ENCODE measurements at places on chromosomes 7 and 10.

DNA sequence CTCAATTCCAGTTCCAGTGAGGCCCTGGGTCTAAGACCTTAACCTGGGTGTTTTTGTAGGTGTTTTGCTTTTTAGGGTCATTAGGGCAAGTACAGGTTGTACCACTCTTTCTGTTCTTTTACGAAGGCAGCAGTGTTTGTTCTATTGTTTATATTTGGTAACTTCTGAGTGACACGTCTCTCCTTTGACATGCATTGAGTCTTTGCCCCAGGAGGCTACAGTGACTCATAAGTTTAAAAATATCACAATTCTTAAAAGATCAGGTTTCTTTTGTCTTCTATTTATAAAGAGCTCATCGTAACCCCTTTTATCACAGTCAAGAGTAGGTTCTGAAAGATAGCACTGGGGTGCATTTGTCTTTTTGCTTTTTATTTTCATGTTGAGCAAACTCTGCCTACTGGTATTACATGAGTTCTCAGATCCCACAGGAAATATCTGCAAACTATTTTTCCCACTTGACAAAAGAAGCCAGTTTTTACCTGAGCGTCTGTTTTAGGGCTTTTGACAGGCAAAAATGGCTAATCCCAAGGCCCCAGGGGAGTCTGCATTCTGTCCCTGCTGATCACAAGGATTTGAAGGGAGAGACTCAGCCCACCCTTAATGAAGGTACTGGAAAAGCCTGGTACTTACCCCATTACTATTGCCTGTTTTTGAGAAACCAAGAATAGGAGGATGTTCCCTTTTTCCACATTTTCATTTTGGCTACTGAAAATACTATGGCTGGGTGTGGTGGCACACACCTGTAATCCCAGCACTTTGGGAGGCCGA is 7.9 kb downstream of the NUDT13 start:
- no peak for DNase-seq

- peak; percentile 62 for DNase-seq
Observed at GRCh38 chr10:24456322-24456721, 247.4 kb downstream of the KIAA1217 start.

DNA sequence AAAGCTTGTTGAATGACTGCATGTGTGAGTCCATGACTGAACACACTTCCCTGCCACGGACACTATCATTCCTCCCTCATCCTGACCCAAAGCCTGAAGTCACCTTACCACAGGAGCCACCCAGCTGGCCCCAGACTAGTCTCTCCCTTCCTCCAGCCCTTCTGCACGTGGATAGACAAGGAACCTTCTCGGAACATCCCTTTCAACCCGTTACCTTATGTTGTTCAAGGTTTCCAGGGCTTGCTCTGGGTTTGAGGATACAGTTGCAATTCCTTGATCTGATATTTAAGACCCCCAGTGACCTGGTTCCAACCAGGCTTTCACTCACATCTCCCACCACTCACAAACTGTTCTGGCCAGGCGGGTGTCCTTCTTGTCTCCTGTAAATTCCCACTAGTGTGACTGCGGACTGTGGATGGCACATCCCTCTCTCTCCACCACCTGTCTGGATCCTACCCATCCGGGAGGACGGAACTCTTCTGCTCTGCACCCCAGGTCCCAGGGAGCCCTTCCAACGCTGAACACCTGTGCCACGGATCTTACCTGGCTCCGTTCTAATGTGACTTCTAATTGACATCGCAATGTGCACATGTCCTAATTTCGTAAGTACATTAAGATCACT is 62.5 kb downstream of the HIPK2 start:
- DNase-seq: no peak

DNA sequence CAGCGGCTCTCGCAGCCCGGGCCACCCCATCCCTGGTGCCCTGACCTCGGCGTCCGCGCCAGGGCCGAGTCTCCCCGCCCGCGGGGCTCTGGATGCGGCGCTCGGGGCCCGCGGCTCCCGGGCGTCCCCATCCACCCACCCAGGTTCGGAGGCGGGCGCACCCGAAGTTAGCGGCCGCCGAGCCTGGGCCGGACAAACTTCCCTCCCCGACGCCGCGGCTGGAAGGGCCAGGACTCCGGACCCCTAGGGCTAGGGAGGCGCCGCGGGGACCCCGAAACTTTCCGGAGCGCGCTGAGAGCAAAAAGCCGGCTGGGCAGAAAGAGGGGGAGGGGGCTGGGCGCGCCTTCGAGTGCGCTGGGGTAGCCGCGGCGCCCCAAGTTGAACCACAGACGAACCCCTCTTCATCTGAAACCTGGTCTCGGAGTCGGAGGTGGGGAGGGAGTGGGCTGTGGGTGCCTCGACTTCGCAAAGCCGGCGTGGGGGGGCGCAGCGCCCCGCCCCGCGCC is 3.7 kb upstream of the ELFN1 start:
- DNase-seq: peak; percentile 99

DNA sequence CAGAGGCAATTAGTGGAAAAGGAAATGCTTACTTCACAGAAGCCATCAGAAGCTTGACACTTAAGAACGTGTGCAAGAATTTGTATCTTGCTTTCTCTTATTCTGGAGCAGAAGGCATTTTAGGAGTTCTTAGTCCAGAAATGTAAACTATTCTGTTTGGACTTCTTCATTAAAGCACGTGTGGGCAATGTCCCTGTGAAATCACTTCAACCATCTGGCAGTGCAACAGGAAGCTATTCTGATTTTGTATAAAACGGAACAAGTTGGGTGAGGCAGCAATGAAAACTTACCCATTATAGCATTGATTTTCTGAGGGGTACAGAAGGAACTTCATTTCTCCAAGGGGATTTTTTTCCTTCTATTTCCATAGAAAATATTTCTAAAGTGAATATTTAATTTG is 21.3 kb upstream of the ARHGAP21 start:
- no peak for DNase-seq

DNA sequence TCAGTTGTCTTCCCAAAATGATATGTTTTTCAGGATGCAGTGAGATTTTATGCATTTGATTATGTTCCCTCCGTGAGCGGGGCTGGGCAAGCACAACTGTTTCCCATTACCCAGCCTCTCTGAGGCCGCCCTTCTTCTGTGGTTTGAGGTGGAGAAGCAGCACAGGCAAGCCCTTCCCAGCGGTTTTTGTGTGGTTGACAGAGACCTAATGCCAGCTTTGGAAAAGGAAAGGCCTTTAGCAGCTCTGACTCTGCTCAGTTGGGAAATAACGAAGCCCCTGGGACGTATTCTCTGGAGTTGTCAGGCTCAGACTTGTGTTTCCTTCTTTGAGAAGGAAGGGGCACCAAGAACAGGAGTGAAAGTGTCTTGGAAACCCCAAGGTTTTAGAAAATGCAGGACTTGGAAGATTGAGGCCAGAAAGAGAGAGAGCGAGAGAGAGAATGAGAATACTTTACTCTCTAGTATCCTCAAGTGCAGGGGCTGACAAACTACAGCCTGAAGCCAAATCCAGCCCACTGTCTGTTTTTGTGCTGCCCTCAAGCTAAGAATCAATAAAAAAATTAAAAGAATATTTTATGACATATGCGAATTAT is 20.6 kb upstream of the PDCD4 start:
- DNase-seq: no peak

DNA sequence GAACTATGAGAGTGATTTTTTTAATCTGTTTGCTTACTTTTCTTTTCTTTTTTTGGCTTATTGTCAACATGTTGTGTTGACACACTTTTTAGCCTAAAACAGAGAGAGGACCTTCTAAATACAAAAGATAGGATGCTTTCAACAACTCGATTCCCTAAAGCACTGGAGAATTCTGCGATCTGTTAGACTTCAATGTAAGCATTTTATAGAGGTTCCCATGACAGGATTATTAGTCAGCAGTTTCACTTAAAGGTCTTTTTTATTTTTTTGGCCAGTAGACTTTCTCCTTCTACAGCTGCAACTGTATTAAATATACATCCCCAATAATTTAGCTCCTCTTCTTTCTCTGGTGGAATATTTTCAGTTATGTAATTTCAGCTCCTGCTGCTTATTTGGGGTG is 12.7 kb upstream of the NRP1 start:
- DNase-seq: no peak

DNA sequence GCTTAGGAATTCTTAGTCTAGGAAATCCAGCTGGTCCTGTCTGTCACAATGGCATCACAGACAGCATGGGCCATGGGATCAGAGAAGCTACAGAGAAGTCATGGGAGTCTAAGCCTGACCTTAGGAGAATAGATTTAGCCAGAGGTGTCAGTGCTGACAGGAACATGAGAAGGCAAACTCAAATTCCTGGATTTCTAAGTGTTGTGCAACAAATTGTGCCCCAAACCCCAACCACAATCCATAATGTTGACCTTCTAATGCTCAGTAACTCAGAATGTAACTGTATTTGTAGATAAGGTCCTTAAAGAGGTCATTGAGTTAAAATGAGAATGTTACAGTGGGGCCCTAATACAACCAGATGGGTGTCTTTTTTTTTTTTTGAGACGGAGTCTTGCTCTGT is 95.9 kb upstream of the RHOBTB1 start:
- no peak for DNase-seq

Data from H54 (cell line).